ENCODE measurements at places on chromosomes 2 and 18. TPM values are rescaled to one million over a fixed set of nuclear protein-coding genes. Genes with fewer than 3 reads are reported as not detected.

- DNase-seq, result no peak
Measured at GRCh38 chr2:152618193-152618564, 99.1 kb downstream of the PRPF40A start.

DNA sequence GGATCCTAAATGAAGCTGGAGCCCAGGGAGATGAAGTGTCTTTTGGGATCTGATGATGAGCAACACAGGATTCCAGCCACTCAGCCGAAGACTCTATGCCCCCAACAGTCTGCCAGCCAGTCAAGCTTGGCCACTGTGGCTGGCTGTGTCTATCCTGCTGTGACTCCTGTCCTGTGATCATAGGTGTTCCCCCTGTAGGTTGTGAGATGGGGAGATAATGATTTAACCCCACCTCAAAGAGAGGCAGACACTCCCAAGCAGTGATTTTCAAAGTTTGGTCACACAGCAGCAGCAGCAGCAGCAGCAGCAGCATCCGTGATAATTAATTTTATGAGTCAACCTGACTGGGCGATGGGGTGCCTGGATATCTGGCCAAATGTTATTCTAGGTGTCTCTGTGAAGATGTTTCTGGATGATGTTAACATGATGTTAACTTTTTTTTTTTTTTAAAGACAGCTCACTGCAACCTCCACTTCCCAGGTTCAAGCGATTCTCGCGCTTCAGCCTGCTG, 21.4 kb upstream of the RHOB start:
- no peak for DNase-seq

DNA sequence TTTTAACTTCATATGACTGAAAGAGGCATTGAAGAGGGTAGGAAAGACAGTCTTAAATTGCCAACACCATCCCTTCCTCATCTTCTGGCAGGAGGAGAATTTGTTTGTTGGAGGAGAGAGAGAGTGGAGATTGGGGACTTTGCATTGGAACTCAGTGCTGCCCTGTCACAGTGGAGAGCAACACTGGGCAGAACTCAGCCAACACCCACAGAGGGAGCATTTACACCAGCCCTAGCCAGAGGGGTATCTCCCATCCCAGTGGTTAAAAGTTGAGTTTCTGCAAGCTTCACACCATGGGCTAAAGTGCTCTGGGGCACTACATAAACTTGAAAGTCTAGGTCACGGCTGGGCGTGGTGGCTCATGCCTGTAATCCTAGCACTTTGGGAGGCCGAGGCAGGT, 174.1 kb downstream of the ANKRD30B start:
- no peak for DNase-seq

DNA sequence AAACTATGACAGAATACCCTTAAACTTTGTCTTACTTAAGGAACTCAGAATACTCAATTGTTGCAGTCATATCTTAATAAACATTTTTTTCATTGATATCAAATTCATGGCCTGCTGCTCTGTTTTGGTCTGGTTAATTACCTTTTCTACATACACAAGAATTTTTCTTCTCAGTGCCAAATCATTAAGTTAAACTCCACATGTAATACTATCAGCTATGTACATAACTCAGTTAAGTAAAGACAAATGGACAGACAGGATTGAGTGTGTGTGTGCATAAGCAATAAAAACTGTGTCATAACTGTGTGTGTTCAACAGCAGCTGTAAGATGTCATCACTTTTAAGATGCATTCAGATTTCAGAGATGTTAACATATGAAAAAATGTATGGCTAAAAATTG, 34.4 kb downstream of the VRK2 start:
- DNase-seq, result no peak

- DNase-seq, result no peak
Measured at GRCh38 chr18:49723648-49724180, 89.6 kb downstream of the ACAA2 start.

GRCh38 chr18:75257605-75258004, 47.0 kb downstream of the TSHZ1 start:
- no peak for DNase-seq

DNA sequence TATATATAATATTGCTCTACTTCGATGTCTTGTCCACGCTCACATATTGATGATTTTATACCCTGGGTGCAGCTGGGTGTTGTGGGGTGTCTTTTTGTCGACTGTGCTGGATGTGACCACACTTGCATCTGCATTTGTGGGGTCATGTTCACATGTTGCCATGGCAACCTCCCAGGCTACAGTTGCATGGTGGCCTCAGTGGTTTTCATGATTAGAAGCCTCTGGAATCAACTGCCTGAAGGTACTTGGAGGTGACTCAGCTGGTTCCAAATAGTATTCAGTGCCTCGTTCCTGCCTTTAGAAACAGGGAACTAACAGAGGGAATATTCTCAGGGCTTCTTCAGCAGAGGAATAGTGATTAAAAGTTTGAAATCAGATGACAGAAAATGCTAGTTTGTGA, 166.3 kb upstream of the NYAP2 start:
- DNase-seq, result no peak

DNA sequence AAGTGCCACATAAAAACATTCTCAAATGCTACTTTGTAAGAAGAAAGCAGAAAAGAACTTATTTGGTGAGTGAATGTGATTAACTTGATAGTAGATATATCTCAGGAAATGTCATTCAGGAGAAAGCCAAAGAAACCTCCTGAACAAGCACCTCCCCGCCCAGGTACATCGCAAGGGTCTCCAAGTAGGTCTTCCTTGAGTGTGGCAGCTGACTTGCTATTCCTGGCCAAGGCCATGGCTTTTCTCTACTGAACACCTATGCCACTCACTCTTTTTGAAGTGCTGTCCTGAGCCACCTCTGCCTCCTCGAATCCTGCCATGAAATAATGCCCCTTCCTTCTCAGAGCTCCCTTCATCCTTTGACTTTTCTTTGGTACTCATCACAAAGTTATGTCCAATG, 54.0 kb downstream of the NDUFA10 start:
- DNase-seq, result no peak

DNA sequence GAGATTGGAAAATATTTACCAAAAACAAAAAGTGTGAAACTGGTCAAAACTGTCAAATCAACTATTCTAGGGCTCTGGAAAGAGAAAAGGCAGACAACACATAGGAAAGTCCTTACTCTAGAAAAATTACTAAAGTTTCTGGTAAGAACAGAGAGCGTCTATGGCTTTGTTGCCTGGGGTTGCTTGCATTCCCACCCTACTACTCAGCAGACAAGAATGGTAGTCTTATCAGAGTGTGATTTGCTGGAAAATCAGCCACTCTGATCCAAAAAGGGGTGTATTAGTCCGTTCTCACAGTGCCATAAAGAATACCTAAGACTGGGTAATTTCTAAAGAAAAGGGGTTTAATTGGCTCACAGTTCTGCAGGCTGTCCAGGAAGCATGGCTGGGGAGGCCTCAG, 50.3 kb upstream of the CDH20 start:
- DNase-seq, result no peak

DNA sequence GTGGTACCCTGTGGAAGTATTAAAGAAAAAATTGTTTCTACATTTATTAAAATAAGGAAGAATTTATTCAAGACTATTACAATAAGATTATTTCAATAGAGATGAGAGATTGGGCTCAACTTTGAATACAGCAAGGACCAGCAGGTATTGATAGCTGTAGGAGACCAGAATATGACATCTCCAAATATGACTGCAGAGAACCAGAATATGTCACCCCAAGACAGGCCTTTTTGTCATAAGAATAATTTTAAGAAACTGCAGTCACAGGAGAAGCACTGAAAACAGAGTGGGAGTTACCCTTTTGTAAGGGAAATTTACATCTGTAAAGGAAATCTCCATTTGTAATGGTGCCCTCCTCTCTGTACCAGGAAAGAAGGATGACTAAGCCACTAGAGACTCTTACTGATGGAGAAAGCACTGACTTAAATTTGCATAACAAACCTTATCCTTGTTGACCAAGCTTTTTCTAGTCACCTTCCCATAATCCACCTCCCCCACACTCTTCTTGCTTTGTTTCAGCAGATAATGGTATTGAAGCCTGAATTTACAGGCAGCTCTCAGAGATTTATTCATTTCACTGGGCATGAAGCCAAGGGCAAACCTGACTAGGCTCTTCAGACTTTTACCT, 145.1 kb upstream of the RMP24 start:
- DNase-seq, result no peak

DNA sequence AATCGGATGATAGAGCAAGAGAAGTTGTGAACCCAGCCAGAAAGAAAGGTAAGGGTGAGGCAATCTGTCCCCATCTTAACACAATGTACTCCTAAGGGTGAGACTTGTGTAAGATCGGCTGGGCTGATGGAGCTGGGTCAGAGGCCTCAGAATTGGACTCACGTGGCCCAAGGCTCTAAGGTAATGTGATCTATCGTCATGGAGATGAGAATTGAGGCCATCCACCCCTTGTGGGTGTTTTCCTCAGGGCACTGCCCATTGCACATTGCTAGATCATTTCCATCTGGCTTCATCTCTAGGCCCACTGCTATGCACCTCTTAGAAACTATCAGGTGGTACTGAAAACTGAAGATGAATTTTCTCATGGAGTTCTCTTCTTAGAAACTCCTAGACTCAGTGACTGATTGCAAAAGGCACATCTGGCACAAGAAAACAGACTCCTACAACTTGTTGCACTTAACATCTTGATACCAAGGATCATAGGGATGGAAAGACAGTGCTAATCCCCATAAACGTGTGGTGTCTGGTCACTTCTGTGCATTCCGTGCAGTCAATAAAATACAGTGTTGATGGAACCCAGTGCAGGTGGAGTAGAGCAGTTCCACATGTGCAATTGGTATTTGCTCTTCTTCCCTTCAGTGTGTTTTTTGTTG, 228.9 kb upstream of the FOSL2 start:
- DNase-seq, result no peak

DNA sequence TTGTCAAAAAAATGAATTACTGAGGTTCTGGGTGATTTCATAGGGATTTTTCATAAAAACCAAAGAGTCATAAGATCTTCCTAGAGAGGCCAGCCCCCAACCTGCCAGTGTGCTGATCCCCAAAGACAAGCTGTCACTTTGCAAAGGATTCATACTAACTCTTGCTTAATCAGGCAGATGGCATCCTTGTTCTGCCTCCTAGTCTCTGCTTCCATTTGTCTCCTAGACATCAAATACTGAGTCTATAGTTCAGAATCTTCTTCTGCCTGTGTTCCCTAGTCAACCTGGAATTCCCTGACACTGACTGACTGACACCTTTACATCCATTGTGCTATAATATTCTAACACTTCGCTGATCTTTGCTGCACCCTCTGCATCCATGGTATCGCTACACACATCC, 84.9 kb downstream of the SLC8A1 start:
- no peak for DNase-seq

DNA sequence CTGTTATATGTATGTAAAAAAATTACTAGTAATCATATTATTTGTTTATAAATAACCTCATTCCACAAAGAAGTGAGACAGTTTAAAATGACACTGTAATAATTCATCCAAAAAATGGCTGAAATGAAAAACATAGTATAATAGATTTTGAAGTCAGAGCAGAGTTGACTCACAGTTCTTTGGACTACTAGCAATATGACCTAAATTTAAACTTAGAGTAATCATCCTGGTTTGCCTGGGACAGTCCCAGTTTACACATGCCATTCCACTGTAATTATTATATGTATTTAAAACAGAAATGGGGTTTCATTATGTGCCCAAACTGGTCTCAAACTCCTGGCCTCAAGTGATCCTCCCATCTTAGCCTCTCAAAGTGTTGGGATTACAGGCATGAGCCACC, 48.3 kb downstream of the CCDC88A start:
- DNase-seq, result no peak

DNA sequence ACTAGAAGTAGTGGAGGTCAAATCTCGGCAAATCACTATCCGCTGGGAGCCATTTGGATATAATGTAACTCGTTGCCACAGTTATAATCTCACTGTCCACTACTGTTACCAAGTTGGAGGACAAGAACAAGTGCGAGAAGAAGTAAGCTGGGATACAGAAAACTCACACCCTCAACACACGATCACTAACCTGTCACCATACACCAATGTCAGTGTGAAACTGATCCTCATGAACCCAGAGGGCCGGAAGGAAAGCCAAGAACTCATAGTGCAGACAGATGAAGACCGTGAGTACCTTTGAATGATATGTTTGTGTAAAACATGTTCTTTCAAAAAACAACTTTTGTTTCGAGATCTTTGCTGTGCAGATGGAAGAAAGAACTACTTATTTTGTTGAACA, 502.6 kb downstream of the PTPRM start:
- no peak for DNase-seq

GRCh38 chr2:187148059-187148714, 299.2 kb upstream of the ZSWIM2 start:
- no peak for DNase-seq

DNA sequence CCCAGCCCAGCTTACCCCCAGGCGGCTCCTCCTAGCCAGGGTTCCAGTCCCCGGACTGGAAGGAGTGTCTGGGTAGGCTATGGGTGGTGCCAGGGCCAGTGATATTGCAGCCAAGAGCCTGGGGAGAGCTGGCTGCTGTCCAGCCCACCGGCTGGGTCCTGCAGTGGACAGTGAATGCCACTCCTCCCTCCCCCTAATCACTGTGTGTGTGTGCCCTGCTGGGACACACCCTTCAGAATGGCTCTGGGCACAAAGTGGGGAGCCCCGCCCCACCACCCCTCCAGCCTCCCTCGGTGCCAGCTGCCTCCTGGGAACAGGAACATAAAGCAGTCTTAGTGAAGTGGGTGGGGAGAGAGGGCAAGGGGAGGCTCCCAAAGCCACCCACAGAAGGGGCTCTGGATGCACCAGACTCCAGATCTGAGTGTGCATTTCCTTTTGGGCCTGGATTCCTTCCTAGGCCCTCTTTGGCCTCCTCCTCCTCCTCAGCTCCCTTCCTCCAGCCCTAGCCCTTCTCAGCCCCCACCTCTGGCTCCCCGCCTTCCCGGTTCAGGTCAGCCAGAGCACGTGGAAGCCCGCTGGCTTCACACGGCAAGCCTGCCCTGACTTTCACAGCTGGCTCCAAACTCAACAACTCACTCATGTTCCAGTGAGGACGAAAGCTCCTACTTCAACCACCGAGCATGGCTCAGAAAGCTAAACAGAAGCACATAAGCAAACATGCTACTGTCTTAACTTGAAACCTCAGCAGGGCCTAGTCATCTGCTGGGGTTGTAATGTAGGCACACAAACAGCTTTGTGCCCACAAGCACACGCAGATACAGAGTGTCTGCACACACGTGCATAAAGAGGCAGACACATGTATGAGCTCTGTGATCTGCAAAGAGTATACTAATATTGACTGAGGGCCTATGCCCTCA, 209.2 kb upstream of the SMAD2 start:
- peak; percentile 67 for DNase-seq

GRCh38 chr18:78740876-78741275, 238.7 kb upstream of the SALL3 start:
- peak; percentile 22 for DNase-seq

DNA sequence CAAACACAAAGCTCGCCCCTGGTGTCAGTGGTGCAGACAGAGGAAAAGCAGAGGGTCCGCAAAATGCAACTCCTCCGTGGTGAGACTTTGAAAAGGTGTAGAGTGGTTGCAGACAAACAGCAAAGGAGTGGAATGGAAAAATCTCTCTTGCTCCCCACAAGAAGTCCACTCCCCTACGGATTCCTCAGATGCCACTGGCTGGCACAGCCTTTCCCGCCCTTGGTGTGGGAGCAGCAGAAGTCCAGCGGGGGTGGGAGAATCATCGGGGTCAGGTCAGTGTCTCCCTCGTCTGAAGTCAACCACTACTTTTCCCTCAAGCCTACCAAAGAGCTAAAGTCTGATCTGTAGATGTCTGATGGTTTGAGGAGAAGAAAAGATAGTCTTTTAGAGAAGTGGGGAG, 22.3 kb upstream of the B3GNT7 start:
- no peak for DNase-seq

SRD5A2 gene
- total RNA-seq, result 0.32 TPM

MC4R gene
- not detected for total RNA-seq

ZNF385B gene
- 8.8 TPM for total RNA-seq

NT5DC4 gene
- total RNA-seq, result not detected

CCL20 gene
- 6.7 TPM for total RNA-seq

MALL gene
- total RNA-seq, result 19.6 TPM

IL18RAP gene
- 2.3 TPM for total RNA-seq
